ENCODE measurements at places on chromosomes 4 and X. TPM values are rescaled to one million over a fixed set of nuclear protein-coding genes. Genes with fewer than 3 reads are reported as not detected.

ASMTL gene
- total RNA-seq, result 30.2 TPM

SMIM43 gene
- 1.1 TPM for total RNA-seq

GABRE gene
- total RNA-seq, result 29.4 TPM

NHSL2 gene
- 3.9 TPM for total RNA-seq

NPFFR2 gene
- total RNA-seq, result not detected

PRR27 gene
- not detected for total RNA-seq

HTN1 gene
- total RNA-seq, result not detected

DIPK2B gene
- 0.16 TPM for total RNA-seq

CACNA1F gene
- total RNA-seq, result not detected

MYOZ2 gene
- 0.74 TPM for total RNA-seq

SLITRK4 gene
- 8.3 TPM for total RNA-seq

XAGE1A gene
- not detected for total RNA-seq

EDA gene
- total RNA-seq, result 1.4 TPM

IL1RAPL1 gene
- 6.0 TPM for total RNA-seq

STS gene
- total RNA-seq, result 4.0 TPM

RTL3 gene
- total RNA-seq, result not detected

SPATA4 gene
- not detected for total RNA-seq

AADAT gene
- 6.2 TPM for total RNA-seq

MSX1 gene
- total RNA-seq, result 4.3 TPM

GPRASP3 gene
- total RNA-seq, result 5.3 TPM

WAS gene
- 0.09 TPM for total RNA-seq

IQCM gene
- 0.27 TPM for total RNA-seq

PABPC1L2A gene
- not detected for total RNA-seq

SATL1 gene
- total RNA-seq, result not detected

FDCSP gene
- not detected for total RNA-seq

PCYT1B gene
- 0.74 TPM for total RNA-seq

TMEM31 gene
- not detected for total RNA-seq

ZMAT1 gene
- total RNA-seq, result 0.18 TPM

MAGEB3 gene
- total RNA-seq, result not detected

SPANXD gene
- total RNA-seq, result not detected

GPM6B gene
- 0.57 TPM for total RNA-seq

RNF150 gene
- total RNA-seq, result 0.99 TPM

NPY2R gene
- not detected for total RNA-seq

NUP62CL gene
- total RNA-seq, result not detected

FATE1 gene
- not detected for total RNA-seq

CHRDL1 gene
- total RNA-seq, result 1.2 TPM

PNMA6F gene
- not detected for total RNA-seq

MUC7 gene
- not detected for total RNA-seq

UGT2B11 gene
- total RNA-seq, result not detected

QDPR gene
- 16.4 TPM for total RNA-seq

CABS1 gene
- total RNA-seq, result not detected

ASB5 gene
- 0.09 TPM for total RNA-seq

XAGE1B gene
- not detected for total RNA-seq

NMU gene
- not detected for total RNA-seq

TASL gene
- total RNA-seq, result not detected

Data from fibroblast of the aortic adventitia (primary cell).